ENCODE measurements at places on chromosomes 12 and 14.

DNA sequence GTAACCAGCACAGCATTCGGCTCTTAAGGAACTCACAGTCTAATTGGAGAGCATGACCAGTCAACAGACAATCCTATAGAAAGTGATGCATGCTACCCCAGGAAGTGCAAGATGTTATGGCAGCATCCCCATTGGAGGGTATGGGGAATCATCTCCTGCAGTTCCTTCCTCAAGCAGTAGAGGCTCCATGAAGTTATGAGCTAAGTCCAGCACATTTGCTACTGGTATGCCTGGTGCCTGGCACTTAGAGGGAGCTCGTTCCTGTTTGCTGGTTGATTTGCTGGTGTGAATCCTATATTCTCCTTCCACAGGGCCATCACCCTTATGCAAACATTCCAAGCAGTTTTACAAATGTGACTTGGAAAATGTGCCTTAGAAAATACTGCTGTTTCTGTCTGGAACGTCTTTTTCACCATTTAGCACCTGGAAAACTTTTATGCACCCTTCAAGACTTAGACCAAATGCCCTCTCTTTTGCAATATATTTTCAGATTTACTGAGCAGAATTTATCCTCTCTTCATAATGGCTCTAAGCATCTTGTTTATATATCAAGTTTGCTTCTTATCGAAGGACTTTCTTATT is 136.1 kb upstream of the WSCD2 start:
- peak; percentile 51 for DNase-seq

DNA sequence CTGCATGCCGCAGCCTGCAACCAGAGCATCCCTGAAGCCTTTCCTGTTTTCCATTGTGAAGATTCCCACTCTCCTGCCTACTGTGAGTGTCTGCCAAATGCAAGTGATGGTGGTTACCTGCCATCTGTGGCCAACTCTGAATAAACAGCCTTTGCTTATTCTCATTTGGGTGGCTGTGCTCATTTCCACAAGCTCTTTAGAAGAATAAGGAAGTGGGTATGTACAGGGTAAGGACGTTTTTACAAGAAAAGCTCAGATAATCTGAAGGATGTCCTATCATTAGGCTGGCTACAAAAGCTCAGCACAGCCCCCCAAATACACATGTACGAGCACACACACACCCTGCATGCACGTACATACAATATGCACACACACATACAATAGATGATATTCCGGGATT is 7.3 kb upstream of the RNASE1 start:
- no peak for DNase-seq

GRCh38 chr12:45669093-45669492 is 60.4 kb upstream of the ARID2 start:
- DNase-seq: peak; percentile 32

GRCh38 chr12:21881965-21882364 is 59.3 kb downstream of the ABCC9 start:
- DNase-seq: no peak

GRCh38 chr14:74382231-74382630 is 34.0 kb downstream of the VRTN start:
- no peak for DNase-seq

DNA sequence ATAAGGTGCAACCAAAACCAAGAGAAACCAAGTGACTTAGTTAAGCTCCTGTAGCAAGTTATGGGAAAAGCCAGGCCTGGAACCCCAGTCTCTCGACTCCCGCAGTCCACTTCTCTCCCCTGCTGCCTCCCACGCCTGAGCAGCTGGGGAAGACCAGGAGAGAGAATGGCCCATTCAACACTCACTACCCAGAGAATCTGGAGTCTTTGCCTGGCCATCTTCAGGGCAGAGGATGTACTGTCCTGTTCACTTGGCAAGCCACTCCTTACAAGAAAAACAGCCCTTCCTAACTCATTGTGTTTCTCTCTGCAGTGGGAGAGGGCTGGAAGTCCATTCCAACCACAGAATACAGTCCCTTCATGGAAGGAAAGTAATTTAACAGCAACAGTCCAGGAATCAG is 1.8 kb downstream of the PITPNM2 start:
- DNase-seq: no peak

GRCh38 chr14:68950111-68950510 is 29.0 kb downstream of the ACTN1 start:
- no peak for DNase-seq

GRCh38 chr12:46722394-46723185 is 103.2 kb downstream of the SLC38A4 start:
- no peak for DNase-seq

- peak; percentile 84 for DNase-seq
These were observed 33.4 kb downstream of the FNTB start for GRCh38 chr14:65019944-65020566.

- no peak for DNase-seq
These were observed 17.9 kb upstream of the P2RX7 start for GRCh38 chr12:121114806-121115205.

DNA sequence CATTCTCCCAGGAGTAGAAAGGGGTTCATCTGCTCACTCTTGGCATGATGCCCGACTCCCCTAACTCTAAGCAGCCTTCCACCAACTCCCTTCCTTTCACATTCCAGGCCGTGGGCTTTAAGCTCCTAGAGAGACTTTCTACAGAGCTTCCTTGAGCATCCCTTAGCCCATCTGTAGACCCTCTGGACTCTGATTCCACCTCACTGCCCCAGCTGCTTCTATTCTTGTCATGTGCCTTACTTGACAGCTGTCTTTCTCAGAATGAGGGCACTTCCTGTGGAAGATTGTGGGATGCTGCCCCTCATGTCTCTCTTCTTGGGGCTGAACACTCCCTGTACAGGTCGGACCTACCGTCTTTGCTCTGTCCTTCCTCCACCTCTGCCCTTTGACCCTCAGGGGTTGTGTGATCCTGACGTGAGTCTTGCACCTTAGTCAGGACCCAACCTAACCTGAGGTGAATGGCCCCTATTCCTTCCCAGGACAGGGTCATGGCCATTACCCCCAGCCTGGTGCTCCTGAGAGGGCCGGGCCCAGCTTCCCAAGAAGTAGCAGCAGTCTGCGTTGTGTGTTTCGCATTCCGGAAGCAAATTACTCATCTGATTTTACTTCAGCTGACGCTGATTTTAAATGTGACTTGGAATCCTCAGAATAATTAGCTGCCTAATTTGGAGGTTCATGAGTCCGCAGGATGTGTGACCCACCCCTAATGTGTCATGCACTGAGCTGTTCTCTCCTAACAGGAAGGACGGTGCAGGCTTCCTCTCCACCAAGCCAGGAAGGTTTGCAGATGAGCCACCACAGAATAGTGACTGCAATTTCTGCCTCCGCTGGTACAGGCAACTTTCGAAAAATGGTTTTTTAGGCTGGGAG is 2.7 kb upstream of the GALNT6 start:
- DNase-seq: peak; percentile 39

DNA sequence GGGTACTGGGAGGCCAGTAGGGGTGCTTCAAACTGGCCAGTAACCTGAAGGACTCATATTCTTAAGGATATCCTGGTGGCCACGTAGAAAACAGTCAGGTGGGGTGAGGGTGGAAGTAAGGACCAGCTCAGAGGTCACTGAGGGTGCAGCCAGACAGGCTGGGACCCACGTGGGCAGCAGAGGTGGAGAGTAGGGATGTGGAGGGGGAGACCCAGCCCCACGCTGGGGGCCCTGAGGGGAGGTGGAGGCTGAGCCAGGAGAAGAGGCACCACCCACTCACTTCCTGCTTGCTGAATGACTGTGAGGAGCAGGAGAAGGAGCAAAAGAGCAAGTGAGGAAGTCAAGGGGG is 12.6 kb upstream of the SERPINA3 start:
- DNase-seq: no peak

- peak; percentile 35 for DNase-seq
These were observed 12.8 kb downstream of the DIP2B start for GRCh38 chr12:50517421-50518048.

GRCh38 chr12:83335748-83336147 is 649.0 kb downstream of the TMTC2 start:
- DNase-seq: no peak

DNA sequence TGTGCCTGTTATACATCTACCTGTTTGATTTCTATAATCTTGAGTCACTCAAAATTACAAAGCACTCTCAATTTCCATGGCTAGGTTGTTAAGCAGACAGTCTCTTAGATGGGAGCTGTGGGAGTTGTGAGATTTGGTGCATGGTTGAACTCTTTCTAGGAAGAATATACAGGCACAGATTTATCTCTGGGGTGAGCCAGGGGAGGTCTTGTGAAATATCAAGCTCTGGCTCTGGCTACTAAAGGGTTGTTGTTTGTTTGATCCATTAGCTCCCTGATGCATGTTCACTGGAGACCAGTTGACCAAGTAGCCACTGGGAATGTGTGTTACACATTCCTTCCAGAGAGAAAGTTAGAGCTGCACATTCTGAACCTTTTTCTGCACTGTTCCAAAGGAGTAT is 117.2 kb upstream of the HMGA2 start:
- DNase-seq: no peak

DNA sequence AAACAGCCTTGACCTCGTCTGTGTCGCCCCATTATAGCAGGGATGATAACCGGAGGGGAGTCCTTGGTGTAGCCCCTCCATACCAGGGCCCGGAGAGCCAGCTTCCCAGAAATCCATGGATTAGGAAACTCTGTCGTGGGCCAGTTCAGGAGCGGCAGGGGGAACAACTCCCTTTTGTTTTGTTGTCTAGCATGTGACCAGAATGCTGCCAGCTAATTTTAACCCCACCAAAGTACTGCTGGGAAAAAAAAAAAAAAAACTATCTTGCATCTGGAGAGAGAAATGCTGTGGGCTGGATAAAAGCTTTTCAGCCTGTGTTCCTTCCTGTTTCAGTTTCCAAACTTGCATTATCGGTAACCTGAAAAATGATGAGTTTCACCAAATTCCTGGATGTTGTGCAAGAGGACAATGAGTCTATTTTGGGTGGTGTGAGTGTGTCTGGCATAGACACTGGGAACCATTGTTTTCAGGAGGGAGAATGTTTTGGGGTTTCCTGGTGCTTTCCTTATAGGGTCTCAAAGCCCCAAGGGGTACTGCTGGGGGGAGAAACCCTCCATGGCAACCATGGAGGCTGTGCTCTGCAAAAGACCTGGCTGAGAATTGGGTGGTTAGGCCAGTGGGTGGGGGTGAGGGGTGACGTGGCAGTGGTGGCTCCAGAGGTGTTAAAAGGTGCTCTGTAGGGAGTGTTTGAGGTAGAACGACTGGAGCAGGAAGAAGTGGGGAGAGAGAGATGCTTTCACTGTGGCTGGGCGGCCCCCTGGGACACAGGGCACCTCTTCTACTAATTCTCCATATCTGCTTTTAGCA is 14.9 kb upstream of the IRF2BPL start:
- peak; percentile 73 for DNase-seq

GRCh38 chr12:110508071-110508586 is 6.0 kb downstream of the RAD9B start:
- no peak for DNase-seq

GRCh38 chr14:58832095-58832521 is 194.3 kb downstream of the DACT1 start:
- no peak for DNase-seq

GRCh38 chr12:57207731-57208630 is 8.6 kb upstream of the NXPH4 start:
- no peak for DNase-seq

DNA sequence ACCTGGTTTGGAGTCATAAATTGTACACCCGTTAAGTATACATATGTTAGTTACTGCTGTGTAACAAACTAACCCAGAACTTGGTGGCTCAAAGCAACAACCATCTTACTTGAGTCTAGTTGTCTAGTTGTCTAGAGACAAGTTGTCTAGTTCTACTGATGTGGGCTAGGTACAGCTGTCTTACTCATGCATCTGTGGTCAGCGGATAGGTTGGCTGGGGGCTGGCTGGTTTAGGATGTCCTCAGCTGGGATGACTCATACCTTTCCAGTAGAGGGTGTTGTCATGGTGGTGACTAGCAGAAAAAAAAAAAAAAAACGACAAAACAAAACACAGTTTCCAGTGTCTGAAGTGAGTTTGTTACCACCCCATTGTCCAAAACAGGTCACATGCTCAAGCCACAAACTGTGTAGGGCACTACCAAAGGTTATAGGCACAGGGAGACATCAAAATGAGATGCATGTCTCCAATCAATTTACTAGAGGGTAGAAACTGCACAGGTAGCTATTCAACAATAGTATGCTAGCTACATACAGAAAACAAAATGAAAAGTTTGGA is 680.3 kb downstream of the MED13L start:
- DNase-seq: no peak

DNA sequence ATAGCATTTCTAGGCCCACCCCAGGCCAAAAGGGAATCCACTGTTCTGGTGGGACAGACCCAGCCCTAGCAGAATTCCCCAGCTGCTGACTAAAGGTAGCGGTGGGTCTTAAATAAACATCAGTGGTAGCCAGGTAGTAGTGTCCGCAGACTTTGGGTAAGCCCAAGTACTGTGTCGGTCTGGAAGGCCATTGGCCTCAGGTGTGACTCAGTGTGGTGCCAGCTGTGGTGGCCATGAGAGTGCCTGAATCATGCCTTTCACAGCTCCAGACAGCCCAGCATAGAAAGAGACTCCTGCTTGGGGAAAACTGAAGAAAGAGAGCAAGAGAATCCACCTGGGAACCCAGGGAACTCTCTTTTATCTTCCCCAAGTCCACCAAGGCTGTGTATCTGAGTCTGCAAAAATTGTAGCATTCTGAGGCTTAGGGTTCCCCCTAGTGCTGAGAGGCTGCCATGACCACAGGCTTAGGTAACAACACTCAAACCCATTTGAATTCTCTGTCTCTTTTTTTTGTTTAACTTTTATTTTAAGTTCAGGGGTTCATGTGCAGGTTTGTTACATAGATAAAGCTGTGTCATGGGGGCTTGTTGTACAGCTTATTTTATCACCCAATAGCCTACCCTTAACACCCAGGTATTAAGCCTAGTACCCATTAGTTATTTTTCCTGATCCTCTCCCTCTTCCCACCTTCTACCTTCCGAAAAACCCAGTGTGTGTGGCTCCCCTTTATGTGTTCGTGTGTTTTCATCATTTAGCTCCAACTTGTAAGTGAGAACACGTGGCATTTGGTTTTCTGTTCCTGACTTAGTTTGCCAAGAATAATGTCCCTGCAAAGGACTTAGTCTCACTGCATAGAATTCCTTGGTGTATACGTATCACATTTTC is 16.7 kb upstream of the CD163L1 start:
- DNase-seq: peak; percentile 69

DNA sequence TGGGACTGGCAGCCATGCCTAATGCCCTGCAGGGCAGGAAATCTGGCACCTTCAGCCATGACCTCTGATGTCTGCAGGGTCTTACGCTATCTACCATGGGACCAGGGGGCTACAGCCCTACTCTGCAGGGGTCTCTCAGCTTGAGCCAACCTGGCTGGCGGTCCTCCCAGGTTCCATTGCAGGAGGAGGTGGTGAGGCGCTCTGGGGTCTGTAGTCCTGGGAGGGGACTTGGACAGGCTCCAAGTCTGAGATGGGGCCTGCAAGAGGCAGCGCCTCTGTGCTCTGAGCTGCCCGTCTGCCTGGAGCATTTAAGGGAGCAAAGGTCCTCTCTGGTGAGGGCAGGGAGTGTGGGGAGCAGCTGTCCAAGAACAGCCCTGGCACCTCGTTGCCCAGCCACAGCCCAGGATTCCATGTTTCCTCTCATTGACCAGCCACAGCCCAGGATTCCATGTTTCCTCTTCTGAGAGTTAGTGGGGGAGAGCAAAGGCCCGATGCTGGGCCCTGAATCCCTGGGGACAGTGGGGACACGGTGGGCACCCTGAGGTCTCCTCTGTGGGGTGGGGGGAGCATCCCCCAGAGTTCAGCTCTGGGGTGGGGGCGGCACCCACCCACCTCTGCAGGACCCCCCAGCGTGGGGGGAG is 655 bp downstream of the PLD4 start:
- no peak for DNase-seq

GRCh38 chr14:61747342-61747741 is 14.9 kb upstream of the SNAPC1 start:
- no peak for DNase-seq

Data from hematopoietic multipotent progenitor cell treated with erythropoietin and hydrocortisone succinate and interleukin-3 and kit ligand, for 8 days (in vitro differentiated cells).